ENCODE measurements at places on chromosomes 3 and 15. TPM values are rescaled to one million over a fixed set of nuclear protein-coding genes. Genes with fewer than 3 reads are reported as not detected.

TMCO5A gene
- not detected for total RNA-seq

SNTN gene
- not detected for total RNA-seq

WDR93 gene
- total RNA-seq, result 2.5 TPM

WDR76 gene
- total RNA-seq, result 4.8 TPM

RHCG gene
- total RNA-seq, result 1.5 TPM

DNA sequence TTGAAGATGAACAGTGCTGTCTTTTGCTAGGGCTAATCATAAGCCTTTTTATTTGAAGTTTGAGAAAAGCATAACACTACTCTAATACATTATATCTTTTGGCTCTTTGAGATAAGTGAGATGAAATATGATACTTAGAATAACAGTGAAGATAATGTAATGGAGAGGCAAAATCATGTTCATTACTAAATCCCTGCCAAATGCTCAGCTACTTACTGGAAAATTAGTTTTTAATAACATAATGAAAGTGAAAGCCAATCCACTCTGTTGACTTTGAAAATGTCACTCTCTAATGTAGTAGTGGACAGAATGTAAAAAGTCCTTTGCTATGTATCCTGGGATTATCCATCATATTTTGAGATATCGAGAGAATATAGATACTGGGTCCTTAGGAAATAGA is 35.9 kb upstream of the MYH15 start:
- no peak overlapping the region for H3K27ac ChIP-seq
- DNase-seq, result no peak
- no peaks in the 10 kb centered on the region for H3K4me1 ChIP-seq

DNA sequence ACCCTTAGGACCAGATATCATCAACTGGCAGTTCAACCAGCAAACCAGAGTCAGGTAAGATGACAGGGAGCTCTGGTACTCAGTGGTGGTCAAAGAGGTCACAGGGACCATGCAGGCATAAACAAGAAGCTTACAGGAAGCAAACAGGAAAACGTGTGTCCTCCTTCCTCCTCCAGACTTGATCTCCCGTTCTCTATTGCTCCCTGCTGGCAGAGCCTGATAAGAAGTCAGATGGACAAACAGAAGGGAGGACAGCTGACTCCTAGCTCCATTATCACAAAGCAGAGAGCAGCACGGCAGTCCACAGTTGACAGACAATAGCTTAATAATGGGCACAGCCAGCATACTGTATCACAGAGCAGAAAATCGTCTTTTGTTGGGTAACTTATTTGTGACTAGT is 156.5 kb upstream of the SLC2A2 start:
- no peak overlapping the region for H3K4me3 ChIP-seq
- H3K27me3 ChIP-seq, result no peaks in the 10 kb centered on the region
- DNase-seq, result no peak
- no peak overlapping the region for H3K27ac ChIP-seq
- no peaks in the 10 kb centered on the region for H3K4me1 ChIP-seq

DNA sequence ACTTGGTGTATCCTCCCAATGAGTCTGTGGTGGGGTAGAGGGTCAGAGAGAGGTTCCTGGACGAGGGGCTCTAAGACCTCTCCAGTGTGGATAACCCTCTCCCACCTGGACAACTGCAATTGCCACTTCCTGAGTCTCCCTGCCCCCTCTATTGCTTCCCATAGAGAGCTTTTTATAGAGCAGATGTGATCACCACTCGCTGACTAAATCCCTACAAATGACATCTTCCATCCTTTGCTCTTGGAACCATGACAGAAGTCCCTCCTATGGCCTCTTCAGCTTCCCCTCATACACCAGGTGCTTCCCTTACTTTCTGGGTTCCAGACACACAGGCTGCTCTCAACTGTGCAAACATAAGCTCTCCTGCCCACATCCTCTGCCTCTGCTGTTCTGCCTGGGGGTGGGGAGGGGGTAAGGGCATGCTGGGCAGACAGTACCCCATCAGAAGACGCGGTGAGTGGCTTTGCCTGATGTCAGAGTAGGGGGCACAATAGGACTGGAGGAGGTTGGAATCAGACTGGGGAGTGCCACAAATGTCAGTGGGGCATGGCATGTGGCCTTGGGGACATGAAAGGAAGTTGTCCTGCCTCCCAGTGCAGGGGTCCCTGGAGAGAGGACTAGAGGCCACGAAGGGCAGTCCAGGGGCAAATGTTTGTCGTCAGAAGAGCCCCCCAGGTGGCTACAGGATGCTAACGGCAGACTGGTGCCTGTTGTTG is 15.2 kb downstream of the ITIH3 start:
- H3K4me1 ChIP-seq, result no peaks in the 10 kb centered on the region
- H3K36me3 ChIP-seq, result no peaks in the 10 kb centered on the region
- no peak overlapping the region for H3K4me3 ChIP-seq
- no peak for DNase-seq
- no peaks in the 10 kb centered on the region for H3K27me3 ChIP-seq

DNA sequence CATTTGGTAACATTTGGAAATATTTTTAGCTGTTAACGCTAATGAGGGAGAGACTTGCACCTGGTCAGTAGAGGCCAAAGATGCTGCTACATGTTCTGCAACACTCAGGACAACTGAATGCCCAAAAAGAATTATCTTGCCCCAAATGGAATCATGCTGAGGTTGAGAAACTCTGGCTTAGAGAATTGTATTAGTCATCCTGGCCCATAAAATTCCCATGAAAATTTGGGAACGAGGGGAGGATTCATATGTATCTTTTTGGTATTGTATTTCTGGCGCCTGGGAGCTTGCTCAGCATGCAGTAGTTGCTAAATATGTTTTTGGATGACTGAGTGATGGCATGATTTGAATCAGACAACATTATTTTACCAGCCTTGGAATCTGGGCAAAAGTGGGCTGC is 59.9 kb downstream of the CHL1 start:
- H3K27ac ChIP-seq, result no peak overlapping the region
- DNase-seq, result no peak
- no peaks in the 10 kb centered on the region for H3K36me3 ChIP-seq
- no peaks in the 10 kb centered on the region for H3K4me1 ChIP-seq

DNA sequence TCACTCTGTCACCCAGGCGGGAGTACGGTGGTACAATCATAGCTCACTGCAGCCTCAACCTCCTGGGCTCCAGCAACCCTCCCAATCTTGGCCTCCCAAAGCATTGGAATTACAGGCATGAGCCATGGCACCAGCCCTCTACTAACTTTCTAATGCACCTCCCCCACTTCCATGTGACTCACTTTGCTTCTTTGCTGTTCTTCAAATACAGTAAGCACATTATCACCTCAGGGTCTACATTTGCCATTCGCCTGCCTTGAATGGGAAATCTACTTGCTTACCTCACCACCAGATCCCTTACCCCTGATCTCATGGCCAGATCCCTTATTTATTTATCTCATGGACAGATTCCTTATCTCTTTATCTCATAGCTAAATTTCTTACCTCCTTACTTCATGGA is 235.3 kb downstream of the KCNMB2 start:
- no peaks in the 10 kb centered on the region for H3K36me3 ChIP-seq
- no peak overlapping the region for H3K27ac ChIP-seq
- H3K4me3 ChIP-seq, result no peak overlapping the region

- H3K4me3 ChIP-seq, result no peak overlapping the region
- no peaks in the 10 kb centered on the region for H3K4me1 ChIP-seq
- H3K27ac ChIP-seq, result no peak overlapping the region
- DNase-seq, result no peak
These were observed 76.4 kb downstream of the DHX36 start for GRCh38 chr3:154247806-154248415.

DNA sequence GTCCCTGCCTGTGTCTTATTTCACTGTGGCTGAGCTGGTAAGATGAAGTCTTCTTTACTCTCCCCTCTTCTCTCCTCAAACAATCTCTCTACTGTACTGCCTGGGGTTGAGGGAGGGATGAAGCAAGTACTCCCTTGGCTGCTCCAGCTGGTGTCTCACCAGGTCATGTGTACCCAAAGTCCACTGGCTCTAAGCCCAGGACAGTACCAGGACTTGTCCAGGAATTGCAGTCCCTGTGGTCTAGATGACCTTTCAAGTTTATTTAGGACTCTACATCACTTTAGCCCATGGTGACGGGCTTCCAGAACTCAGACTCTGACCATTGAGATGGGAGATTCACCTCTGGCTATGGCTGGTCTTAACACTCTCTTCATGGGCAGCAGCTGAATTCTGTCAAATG is 17.5 kb upstream of the SLC27A2 start:
- no peaks in the 10 kb centered on the region for H3K36me3 ChIP-seq
- no peak overlapping the region for H3K27ac ChIP-seq
- H3K4me1 ChIP-seq, result no peaks in the 10 kb centered on the region

- no peak overlapping the region for H3K27ac ChIP-seq
- no peaks in the 10 kb centered on the region for H3K4me1 ChIP-seq
- H3K36me3 ChIP-seq, result peaks cover 3% of the 10 kb centered on the region
- no peak for DNase-seq
- no peak overlapping the region for H3K4me3 ChIP-seq
These were observed 136.9 kb downstream of the PLCL2 start for GRCh38 chr3:17021614-17022013.

GRCh38 chr3:29312960-29313452 is 32.1 kb downstream of the RBMS3 start:
- no peak for DNase-seq
- no peak overlapping the region for H3K27ac ChIP-seq

GRCh38 chr3:150015901-150016300 is 45.2 kb upstream of the PFN2 start:
- no peak overlapping the region for H3K27ac ChIP-seq
- no peaks in the 10 kb centered on the region for H3K4me1 ChIP-seq
- no peaks in the 10 kb centered on the region for H3K36me3 ChIP-seq
- H3K27me3 ChIP-seq, result no peaks in the 10 kb centered on the region

GRCh38 chr15:97026781-97027180 is 696.3 kb downstream of the NR2F2 start:
- DNase-seq, result no peak
- H3K27me3 ChIP-seq, result no peaks in the 10 kb centered on the region
- no peaks in the 10 kb centered on the region for H3K4me1 ChIP-seq
- H3K4me3 ChIP-seq, result no peak overlapping the region
- H3K27ac ChIP-seq, result no peak overlapping the region
- no peaks in the 10 kb centered on the region for H3K36me3 ChIP-seq

- no peak overlapping the region for H3K4me3 ChIP-seq
- H3K27me3 ChIP-seq, result no peaks in the 10 kb centered on the region
- DNase-seq, result no peak
- H3K36me3 ChIP-seq, result no peaks in the 10 kb centered on the region
These were observed 2.8 kb downstream of the CPN2 start for GRCh38 chr3:194348354-194348753.

DNA sequence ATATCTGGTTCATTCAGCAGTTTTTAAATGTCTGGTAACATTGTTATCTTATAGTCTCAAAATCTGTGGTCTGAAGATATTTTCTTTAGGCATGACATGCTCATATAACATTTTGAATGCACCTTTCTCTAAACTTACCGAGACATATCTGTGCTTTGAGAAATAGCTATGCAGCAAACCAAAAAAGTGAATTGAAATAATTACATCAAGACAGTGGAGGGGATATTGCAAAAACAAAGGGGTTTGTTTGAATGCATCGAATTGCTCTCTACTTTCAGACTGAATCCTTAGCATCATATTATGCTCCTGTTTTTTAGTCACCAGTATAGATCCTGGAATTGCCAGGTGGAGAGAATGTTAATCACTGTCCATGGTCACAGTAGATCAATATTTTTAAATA is 5.1 kb downstream of the ARPP21 start:
- no peak overlapping the region for H3K4me3 ChIP-seq
- no peak for DNase-seq
- peaks cover 14% of the 10 kb centered on the region for H3K27me3 ChIP-seq
- H3K36me3 ChIP-seq, result no peaks in the 10 kb centered on the region

DNA sequence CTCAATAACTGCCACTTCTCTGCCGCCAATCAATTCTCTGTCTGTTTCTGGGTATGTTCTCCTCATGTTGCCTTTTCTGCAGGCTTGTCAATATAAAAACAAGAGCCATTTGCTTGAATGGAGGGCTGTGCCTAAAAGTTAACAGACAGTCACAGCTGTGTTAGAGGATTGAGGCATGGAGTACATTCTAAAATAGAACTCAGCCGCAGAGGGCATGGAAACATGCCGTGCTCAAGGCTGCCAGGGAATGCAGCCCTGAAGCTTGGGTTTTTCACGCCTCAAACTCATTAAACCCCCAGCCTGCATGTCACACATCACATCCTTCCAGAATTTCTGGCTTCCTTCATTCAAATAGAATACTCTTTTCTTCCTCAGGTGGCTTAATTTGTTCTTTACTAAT is 166.6 kb downstream of the TPRG1 start:
- H3K27me3 ChIP-seq, result no peaks in the 10 kb centered on the region
- H3K36me3 ChIP-seq, result no peaks in the 10 kb centered on the region
- no peak overlapping the region for H3K27ac ChIP-seq
- H3K4me1 ChIP-seq, result no peaks in the 10 kb centered on the region
- H3K4me3 ChIP-seq, result no peak overlapping the region

GRCh38 chr3:128970740-128971047 is 23.2 kb downstream of the CFAP92 start:
- no peak for DNase-seq
- H3K4me3 ChIP-seq, result no peak overlapping the region
- H3K4me1 ChIP-seq, result no peaks in the 10 kb centered on the region
- H3K36me3 ChIP-seq, result no peaks in the 10 kb centered on the region
- H3K27me3 ChIP-seq, result no peaks in the 10 kb centered on the region

- no peaks in the 10 kb centered on the region for H3K4me1 ChIP-seq
- H3K36me3 ChIP-seq, result no peaks in the 10 kb centered on the region
- no peak overlapping the region for H3K27ac ChIP-seq
- no peaks in the 10 kb centered on the region for H3K27me3 ChIP-seq
These were observed 13.6 kb downstream of the HAPLN3 start for GRCh38 chr15:88881775-88882174.

GRCh38 chr3:18866899-18867298 is 281.4 kb upstream of the KCNH8 start:
- H3K4me1 ChIP-seq, result no peaks in the 10 kb centered on the region
- no peaks in the 10 kb centered on the region for H3K27me3 ChIP-seq
- H3K27ac ChIP-seq, result no peak overlapping the region

DNA sequence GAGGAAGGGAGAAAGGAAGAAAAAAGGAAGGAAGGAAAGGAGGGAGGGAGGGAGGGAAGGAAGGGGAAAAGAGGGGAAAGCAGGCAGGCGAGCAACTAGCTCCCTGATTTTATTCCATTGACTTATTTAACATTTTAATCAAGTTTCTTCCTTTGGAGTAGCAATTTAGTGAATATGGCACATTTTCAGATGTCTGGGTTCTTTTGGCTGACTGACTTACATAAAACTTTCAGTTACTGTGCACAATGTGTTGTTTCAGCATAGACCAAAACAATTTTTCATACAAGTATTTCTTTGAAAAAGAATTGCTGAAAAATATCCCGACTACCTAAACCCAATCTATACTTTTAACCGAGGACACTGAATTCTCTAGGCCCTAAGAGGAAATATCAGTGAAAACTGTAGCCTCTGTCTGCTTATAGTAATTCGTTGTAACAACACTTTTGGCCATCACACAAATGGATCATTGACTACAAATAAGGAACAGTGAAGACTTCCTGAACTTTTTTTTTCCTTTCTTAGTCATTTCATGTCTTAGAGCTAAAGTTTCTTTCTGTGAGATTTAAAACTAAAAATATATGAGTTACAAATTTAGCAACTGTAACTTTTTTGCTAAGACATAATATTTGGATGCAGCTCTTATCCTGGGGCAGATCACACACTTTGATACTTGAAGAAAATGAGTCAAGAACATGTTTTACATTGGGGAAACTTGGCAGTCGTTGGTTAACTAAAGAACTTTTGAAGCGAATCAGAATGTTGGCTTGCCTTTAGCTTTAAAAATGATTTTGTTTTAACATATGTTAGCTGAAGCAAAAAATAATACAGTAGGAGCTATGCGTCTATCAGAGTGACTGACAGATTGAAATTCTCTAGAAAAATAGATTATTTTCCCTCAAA is 79.6 kb downstream of the SOX2 start:
- no peaks in the 10 kb centered on the region for H3K27me3 ChIP-seq
- no peak overlapping the region for H3K4me3 ChIP-seq
- no peaks in the 10 kb centered on the region for H3K4me1 ChIP-seq
